ENCODE measurements at places on chromosomes 12 and 14.
A peak's percentile ranks its signal among the peaks of the same experiment; 100 is the strongest.

GRCh38 chr12:46917821-46918220 lies 92.0 kb upstream of the SLC38A4 start:
- no peak for DNase-seq

GRCh38 chr12:6730169-6730568 lies 6.3 kb downstream of the COPS7A start:
- no peak for DNase-seq

DNA sequence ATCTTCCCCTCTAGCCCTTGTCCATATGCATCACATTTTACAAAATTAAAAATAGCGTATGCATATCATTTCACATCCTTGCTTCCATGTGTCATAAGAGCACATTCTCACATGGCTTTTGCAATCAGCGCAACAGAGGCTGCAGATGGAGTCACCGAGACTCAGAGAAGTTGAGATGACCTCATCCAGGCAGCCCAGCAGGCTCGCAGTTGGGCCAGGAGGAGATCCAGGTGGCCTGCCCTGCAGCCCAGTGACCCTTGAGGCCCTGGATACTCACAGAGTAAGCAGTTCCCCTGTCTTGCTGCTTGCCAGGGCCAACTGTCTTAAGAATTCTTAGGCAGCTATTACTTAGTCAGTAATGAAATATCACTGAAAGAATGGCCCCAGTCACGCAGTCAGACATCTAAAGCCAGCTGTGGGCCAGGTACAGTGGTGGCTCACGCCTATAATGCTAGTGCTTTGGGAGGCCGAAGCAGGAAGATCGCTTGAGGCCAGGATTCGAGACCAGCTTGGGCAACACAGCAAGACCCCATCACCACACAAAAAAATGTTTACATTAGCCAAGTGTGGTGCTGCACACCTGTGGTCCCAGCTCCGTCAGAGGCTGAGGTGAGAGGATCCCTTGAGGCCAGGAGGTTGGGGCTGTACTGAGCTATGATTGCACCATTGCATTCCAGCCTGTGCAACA lies 9.1 kb downstream of the CAMKK2 start:
- DNase-seq, result no peak

GRCh38 chr14:29486132-29486531 lies 441.5 kb downstream of the PRKD1 start:
- no peak for DNase-seq

DNA sequence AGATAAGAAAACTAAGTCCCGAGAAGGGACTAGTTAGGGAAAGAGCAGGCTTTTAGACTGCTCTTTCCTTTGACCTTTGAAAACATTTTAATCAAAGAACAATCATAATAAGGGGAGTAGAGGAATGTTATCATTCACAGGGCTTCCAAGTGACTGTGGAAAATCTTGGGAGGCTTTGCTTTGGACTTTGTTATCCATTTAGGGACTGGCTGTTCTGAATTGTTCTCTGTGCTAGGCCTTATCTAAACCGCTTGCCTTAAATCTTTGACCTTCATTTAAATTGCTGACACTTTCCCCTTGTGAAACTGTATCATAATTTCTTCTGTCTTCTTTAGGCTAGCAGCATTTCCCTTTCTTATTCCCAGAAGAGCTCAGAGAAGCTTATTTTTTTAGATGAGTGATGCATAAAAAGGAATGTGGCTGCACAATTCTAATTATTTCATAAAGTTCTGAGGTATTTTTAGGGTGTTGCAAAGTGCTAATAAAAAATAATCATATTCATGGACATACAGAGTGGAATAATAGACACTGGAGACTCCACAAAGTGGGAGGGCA lies 9.5 kb upstream of the CALM1 start:
- no peak for DNase-seq

- DNase-seq, result no peak
These were observed 33.4 kb downstream of the TMTC3 start for GRCh38 chr12:88175544-88175943.

GRCh38 chr14:68512088-68512487 lies 280.8 kb downstream of the ZFP36L1 start:
- DNase-seq, result no peak

DNA sequence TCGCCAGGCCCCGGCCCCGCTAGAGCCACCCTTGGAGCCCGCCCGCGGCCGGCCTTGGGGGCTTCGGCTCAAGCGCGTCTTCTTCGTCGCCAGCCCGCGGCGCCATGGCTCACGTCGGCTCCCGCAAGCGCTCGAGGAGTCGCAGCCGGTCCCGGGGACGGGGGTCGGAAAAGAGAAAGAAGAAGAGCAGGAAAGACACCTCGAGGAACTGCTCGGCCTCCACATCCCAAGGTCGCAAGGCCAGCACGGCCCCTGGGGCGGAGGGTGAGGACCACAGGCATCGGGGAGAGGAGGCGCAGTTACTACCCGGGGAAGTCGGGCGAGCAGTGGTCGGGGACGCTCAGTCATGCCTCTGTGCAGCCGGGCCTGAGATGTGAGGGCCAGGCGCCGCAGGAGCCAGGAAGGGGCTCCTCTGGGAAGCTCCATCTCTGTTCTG lies 573 bp downstream of the ARL6IP4 start:
- DNase-seq, result no peak

GRCh38 chr12:22722779-22723178 lies 97.8 kb downstream of the ETNK1 start:
- DNase-seq, result no peak

GRCh38 chr14:101360054-101360911 lies 201.0 kb upstream of the DIO3 start:
- no peak for DNase-seq

- no peak for DNase-seq
These were observed 64.5 kb downstream of the DAAM1 start for GRCh38 chr14:59252772-59253500.

GRCh38 chr14:36070031-36070719 lies 106.3 kb downstream of the PTCSC3 start:
- DNase-seq, result peak; percentile 51

- no peak for DNase-seq
These were observed 385.3 kb upstream of the ATXN7L3B start for GRCh38 chr12:74152370-74152769.

GRCh38 chr14:86055512-86056075 lies 525.6 kb downstream of the FLRT2 start:
- DNase-seq, result no peak

GRCh38 chr12:130970165-130970907 lies 16.6 kb downstream of the ADGRD1 start:
- DNase-seq, result no peak

GRCh38 chr12:58029260-58029659 lies 87.9 kb downstream of the ATP23 start:
- no peak for DNase-seq

GRCh38 chr12:5521456-5522325 lies 89.8 kb downstream of the NTF3 start:
- no peak for DNase-seq

DNA sequence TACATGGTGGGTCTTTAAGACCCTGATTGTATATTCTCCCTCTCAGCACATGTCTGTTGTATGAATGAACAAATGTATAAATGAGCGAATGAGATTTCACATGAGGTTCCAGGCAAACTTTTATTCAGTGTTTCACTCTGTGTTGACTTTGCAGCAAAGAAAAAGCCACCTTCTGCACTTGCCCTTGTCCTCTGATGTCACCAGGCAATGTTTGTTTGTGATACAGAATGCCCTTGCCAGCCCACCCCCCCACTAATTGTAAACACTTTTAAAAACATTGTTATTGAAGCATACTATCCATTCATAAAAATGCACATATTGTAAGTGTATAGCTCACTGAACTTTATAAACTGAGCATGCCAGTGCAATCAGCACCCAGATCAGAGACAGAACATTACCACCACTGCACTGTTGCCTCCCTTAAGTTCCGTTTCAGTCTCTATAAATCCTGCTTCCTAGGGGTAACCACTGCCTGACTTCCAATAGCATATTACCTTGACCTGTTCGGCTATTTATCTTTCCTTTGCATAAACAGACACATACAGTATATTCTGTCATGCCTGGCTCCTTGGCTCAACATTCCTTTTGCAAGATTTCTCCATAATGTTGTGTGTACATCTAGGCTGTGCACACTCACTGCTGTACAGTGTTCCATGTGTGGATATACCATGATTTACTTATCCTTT lies 11.3 kb upstream of the LTA4H start:
- DNase-seq, result no peak

DNA sequence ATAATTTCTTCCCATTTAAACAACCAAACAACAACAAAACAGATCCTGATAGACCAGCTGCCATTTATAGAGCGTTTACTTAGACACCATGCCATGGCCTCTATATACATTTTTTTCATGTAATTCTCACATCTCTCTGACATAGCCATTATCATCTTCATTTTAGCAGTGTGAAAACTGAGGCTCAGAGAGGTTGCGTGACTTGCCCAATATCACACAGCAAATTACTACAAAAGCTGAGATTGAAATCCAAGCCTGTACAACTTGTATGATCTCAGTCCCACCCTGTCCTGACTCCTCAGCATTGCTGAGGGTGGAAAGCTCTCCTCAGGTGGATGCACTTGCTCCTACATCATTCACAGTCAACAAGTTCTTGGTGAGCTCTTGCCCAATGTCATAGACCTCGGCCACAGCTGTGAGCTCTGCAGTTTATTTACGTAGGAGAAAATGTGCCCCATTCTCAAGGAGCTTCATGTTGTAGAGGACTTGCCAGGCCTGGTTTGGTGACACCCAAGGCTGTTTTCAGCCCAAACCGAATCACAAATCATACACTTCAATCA lies 55.5 kb downstream of the CRACR2A start:
- DNase-seq, result no peak

DNA sequence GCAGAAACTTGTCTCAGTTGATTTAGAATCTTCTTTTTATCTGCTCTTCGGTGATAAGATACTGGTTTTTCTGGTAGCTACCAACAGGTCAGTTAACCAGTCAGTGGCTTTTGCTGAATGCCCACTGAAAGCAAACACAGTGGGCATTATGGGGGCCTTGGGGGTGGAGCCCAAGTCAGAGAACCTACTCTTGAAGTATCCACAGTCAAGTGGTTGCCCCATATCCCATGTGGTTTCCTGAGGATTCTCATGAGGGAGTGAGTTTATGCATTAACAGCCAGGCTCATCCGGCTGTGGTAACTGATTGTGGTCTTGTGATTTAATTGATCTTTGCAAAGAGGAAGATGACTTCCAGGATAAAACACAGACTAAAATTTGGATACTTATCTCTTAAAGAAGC lies 83.7 kb downstream of the ST8SIA1 start:
- DNase-seq, result no peak

- no peak for DNase-seq
These were observed 175.1 kb downstream of the GRIP1 start for GRCh38 chr12:66503746-66504145.

GRCh38 chr12:2693244-2693860 lies 101.4 kb upstream of the FKBP4 start:
- no peak for DNase-seq

DNA sequence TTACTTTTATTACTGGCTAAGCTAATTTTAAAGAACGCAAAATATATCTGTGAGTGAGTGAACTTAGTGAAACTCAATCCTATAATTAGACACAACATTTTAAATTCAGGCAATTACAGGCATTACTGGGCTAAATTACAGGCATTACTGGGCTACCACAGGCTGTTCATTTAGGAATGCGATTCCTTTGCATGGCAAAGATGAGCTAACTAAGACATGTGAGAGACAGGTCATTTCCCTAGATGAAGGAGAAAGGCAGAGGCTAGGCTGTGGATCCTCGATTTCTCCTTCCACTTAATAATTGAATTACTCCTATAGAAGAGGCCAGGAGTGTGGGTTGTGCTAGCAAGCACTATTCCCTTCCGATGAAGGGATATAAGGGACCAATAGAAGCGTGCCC lies 429.4 kb upstream of the LMO3 start:
- no peak for DNase-seq

Measured in kidney epithelial cell (primary cell).